ENCODE measurements at places on chromosomes 1 and 21.

GRCh38 chr1:236686815-236687160 is 489 bp downstream of the ACTN2 start:
- no peak for DNase-seq

- no peak for DNase-seq
Measured at GRCh38 chr1:25813071-25813733, 6.6 kb upstream of the MTFR1L start.

DNA sequence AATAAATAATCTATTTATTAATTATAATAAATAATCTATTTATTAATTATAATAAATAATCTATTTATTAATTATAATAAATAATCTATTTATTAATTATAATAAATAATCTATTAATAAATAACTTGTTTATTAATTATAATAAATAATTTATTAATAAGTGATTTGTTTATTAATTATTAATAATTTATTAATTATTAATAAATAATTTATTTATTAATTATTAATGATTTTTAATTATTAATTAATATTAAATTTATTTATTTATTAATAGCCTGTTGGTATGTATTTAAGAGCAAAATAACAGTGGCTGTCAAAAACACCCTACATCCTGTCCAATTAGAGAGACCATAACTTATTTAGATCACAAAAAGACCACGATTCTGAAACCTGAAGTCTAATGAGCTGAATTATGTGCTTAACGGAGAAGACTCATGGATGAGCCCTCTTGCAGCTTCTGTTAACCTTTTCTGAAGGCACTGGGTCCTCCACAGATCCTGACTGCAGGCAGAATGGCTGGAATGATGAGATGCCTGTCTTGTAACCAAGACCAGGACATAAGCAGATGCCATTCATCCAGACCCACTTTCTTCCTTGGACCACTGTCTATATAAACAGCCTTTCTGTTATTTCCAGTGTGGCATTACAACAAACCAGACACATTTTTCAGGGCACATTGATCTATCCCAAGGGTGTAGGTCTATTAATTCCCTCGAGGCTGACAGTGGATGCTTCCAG is 134.2 kb downstream of the SETD4 start:
- DNase-seq = no peak

- no peak for DNase-seq
Measured at GRCh38 chr1:160876311-160876710, 8.7 kb downstream of the ITLN1 start.

DNA sequence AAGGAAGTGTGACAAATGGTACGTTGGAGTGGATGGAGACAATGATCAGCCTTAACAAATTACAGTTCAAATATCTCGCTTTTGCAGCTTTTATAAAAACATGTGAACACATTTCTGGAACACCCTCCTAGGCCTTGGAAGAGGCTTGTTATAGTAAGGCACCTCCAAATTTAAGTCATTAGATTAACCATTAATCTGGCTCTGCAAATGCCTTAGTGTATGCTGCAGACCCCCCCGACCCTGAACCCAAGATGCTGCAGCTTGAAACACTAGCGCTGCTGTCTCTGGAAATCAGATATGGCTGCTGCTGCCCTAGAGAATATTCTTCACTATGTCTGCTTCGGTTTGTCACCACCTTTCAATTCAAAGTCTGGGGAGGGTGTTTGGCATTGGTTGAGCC is 196.4 kb downstream of the MIS18A start:
- no peak for DNase-seq

GRCh38 chr21:30447056-30447455 is 7.0 kb downstream of the KRTAP15-1 start:
- no peak for DNase-seq

DNA sequence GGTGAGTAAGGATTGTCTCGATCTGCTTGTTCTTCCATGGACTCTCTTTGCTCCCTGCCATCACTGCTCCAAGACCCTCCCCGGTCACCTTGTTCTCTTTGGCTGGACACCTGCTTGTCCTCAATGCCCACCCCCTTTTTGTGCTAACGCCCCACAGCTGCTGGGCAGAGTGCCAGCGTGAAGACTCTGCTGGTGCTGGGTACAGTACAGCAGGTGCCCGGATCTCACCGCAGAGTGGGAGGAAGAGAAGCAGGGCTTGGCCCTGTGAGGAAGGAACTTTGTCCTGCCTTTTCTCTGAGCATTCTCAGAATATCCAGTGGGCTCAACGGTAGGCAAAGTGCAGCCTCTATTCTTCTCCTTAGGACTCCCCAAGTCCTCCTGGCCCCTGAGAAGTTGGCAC is 90.1 kb downstream of the PLXNA2 start:
- DNase-seq = no peak

DNA sequence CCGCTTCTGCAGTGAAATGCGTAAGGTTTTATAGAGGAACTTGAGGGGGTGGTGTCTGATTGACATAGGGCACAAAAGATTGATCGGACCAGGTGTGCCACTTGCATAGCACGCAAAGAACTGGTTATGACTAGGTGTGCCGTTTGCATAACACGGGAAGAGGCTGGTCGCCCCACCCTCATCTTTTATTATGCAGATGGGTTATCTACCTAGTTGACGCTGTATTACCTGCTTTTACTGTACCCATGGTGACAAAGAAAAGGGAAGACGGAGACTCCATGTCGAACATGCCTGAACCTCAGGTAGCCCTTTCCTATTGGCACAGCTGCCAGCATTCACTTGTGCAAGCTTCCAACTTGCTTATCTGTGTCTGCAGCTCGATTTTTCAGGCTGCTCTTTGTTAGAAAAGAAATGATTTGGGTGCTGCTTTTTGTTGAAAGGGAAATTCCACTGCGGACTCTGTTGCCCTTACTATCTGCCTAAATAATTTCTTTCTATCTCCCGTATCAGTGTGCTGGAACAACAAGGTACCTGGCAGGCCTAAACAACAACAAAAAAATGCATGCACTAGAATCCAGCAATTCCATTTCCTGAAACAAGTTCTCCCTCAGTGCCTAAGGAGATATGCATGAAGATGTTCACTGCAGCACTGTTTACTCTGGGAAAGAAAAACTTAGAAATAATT is 194.4 kb upstream of the KAZN start:
- DNase-seq = no peak

GRCh38 chr1:18597160-18598042 is 33.2 kb upstream of the PAX7 start:
- peak; percentile 67 for DNase-seq

GRCh38 chr1:119885903-119886783 is 10.2 kb downstream of the ADAM30 start:
- peak; percentile 79 for DNase-seq

- DNase-seq = no peak
Measured at GRCh38 chr21:41825216-41825615, 53.9 kb downstream of the PRDM15 start.

GRCh38 chr1:109078317-109078716 is 2.5 kb upstream of the TAF13 start:
- DNase-seq = no peak

All from activated CD8-positive, alpha-beta T cell treated with anti-CD3 and anti-CD28 coated beads for 36 hours (primary cell).